GM23248 (cell line): ENCODE measurements at places on chromosomes 6 and 20.

- DNase-seq = peak; percentile 51
Measured at GRCh38 chr6:27176096-27176495, 71.4 kb upstream of the PRSS16 start.

DNA sequence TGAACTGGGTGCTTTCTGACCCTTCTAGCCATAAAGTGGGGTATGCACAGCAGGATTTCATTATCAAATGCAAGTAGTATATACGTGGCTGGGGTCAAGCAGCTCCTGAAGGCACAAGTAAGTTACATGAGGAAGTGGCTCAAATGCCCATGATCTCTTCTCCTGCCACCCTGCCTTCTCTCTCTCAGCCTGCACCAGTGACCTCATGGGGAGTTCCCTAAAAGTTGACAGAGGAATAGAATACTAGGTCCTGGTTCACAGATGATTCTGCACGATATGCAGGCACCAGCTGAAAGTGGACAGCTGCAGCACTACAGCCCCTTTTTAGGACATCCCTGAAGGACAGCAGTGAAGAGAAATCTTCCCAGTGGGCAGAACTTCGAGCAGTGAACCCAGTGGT lies 282.0 kb downstream of the BCKDHB start:
- no peak for DNase-seq

- no peak for DNase-seq
Measured at GRCh38 chr6:20013066-20013861, 176.1 kb downstream of the ID4 start.

DNA sequence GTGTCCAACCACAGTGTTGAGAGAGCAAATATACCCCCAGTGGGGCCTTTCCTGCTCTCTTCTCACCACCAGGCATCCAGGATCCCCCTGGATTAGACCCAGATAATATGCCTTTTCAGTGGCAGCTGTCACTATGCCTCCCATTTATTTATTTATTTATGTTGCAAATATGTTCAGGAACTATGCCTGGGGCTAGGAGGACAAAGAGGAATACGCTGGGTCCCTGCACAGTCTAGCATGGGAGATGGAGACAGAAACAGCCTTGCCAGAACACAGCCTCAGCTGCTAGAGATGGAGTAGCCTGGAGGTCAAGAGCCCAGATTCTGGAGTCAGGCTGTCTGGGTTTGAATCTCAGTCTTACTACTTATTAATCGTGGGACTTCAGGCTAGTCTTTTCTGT lies 74.6 kb upstream of the LRFN2 start:
- no peak for DNase-seq

- DNase-seq = no peak
Measured at GRCh38 chr6:29584821-29585220, at the start of gene OR2H2. Gene OR2H2 (plus strand): TSS chr6:29585121. CDS start chr6:29587945, 2,824 bp downstream.

GRCh38 chr6:83921315-83921714 lies 61.8 kb downstream of the CYB5R4 start:
- no peak for DNase-seq

DNA sequence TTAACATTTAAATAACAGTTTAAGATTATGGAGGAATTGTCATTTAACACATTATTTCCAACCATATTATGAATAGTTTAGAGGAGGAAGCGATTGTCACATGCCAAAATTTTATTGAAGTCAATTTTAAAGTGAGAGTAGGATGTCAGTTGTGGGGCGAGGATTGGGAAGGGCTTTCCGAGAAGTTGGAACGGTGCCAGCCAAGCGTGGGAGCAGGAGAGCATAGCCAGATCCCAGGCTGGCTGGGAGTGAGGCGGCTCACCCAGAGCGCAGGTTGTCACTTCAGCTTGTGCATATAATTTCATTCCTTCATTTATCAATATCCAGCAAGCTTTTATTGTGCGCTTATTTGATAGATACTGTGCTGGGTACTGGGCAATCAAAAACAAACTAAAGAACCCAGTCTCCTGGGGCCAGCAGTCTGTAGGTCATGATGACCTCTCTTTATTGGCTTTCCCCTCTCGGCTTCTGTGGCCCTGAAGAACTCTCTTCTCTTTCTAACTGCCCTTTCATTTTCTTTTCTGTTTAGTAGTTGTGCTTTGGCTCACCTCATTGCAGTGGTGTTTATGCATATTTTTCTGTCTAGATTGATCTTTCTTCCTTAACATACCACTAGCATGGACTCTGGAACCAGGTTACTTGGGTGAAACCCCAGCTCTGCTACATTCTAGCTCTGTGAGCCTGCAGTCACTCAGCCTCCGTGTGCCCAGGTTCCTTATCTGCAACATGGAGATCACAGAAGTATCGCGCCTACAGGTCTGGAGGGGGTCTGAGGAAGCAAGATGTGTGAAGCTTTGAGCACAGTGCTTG lies 6.4 kb downstream of the CEP43 start:
- DNase-seq = no peak

DNA sequence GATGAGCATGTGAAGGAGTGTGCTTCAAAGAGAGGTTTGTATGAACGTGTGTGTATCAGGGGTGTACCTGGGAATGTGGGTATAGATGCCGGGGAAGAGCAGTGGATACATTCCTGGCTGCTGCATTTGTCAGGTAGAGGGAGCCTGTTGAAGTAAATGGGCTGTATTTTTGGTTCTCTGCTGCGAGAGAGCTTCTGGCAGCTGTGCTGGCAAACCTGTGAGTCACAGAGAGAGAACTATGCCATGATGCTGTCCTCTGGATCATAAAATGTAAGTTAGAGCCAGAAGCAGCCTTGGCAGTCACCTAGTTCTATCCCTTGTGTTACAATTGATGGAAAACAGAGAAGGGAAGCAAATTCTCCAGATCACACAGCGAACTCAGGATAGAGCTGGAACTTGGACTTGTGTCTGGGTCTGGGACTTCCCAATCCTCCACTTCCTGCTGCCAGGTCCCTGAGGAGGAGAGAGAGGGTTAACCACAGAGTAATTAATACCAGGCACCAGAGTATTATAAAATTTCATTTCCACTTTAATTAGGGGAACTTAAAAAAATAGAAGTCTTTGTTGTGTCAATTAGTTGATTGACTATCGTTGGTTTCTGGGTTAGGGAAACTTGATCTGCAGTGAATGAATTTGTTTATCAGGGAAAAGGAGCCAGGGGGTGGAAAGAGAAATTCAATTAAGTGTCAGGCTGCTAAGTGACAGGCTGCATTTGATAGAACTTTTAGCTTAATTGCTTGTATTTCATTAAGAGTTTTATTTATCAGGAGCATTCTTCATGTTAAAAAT lies 41.1 kb upstream of the GTSF1L start:
- peak; percentile 84 for DNase-seq

- DNase-seq = no peak
Measured at GRCh38 chr6:37047689-37048402, 42.4 kb downstream of the FGD2 start.

DNA sequence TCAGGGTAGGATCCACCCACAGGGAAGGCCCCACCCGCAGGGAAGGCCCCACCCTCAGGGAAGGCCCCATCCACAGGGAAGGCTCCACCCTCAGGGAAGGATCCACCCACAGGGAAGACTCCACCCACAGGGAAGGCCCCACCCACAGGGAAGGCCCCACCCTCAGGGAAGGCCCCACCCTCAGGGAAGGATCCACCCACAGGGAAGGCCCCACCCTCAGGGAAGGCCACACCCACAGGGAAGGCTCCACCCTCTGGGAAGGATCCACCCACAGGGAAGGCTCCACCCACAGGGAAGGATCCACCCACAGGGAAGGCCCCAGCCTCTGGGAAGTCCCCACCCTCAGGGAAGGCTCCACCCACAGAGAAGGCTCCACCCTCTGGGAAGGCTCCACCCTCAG lies 40.5 kb downstream of the KCNQ2 start:
- DNase-seq = no peak

- no peak for DNase-seq
Measured at GRCh38 chr20:7610681-7611080, 329.6 kb downstream of the HAO1 start.

DNA sequence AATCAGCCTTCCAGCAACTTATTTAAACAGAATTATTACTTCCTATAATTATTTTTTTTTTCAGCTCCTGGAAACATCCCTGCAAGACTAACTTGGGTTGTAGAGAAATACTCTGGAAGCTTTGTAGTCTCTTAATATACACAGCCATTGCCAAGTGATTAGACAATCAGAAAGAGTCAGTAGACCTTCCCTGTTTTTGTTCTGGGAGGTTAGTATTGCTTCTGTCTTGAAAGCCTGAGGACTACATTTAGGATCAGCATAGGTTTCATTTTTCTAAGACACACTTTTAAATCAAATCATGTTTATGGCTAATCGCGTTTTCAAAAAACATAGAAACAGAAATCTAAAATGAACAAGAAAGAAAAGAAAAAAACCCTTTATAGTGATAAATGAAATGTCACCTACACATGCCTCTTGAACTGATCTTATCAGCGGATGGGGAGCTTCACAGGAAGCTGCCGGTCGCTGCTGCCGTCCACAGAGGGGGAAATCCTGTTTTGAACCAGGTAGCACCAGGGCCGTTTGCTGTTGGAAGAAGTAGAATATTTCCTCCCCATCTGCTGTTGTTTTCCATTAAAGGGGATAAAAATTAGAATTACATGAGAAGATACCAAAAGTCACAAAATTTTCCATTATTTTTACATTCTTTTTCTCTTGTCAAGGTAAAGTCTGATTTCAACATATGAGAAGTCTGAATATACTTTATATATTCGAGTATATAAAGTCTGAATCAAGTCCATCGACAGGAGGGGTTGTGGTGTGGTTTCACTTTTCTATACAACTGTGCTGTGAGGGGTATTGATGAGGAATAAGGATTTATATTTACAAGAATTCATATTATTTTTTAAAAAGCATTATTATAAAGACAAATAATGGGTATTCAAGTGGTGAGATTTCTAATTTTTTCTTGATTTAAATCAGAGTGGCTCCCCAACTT lies 94.6 kb downstream of the ARMC2 start:
- no peak for DNase-seq

DNA sequence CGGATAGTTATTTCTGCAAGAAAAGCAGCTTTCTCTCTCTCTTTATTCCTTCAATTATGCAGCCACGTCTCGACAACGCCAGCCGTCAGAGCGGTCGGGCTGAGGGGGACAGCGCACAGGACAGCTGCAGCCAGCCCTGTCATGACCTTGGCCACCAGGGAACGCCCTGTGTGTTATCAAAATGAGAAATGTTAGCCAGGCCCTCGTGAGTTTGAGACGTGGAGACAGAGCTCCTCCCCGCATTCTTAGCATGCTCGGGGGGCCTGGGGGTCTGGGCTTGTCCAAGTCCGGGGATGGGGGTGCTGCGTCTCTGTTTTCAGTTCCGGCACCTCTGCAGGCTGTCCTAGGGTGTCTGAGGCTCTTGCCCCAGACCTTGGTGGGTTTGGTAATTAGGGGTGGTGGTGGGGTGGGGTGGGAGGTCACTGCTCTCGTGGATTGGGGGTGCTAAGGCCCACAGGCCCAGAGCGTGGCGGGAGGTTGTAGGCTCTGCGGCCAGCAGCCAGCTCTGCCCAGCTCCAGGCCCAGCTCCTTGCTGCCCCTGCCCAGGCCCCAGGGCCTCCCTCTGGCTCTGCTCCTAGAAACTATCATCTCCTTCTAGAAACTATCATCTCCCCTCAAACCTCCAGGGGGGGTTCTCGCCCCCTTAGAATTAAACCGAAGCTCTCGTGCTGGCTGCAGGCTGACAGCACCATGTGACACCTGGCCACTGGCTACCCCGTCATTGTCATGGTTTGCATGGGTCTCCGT lies 54.3 kb upstream of the GATA5 start:
- no peak for DNase-seq

DNA sequence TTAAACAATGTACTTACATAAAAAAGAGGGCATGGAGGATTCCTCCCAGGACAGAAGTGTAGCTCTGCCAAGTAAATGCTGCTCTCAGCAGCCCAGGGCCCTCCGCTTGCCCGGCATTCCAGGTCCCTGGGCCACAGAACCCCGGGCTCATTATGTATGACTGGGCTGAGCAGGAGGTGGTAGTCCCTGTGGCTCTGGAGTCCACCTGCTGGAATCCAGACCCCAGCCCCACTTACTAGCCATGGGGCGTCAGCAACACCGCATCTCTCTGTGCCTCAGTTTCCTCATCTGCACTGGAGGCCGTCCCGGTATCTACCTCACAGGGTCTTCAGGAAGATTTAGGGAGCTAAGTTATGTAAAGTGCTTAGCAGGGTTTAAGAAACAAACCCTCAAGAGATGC lies 55.4 kb downstream of the PSMG4 start:
- no peak for DNase-seq

DNA sequence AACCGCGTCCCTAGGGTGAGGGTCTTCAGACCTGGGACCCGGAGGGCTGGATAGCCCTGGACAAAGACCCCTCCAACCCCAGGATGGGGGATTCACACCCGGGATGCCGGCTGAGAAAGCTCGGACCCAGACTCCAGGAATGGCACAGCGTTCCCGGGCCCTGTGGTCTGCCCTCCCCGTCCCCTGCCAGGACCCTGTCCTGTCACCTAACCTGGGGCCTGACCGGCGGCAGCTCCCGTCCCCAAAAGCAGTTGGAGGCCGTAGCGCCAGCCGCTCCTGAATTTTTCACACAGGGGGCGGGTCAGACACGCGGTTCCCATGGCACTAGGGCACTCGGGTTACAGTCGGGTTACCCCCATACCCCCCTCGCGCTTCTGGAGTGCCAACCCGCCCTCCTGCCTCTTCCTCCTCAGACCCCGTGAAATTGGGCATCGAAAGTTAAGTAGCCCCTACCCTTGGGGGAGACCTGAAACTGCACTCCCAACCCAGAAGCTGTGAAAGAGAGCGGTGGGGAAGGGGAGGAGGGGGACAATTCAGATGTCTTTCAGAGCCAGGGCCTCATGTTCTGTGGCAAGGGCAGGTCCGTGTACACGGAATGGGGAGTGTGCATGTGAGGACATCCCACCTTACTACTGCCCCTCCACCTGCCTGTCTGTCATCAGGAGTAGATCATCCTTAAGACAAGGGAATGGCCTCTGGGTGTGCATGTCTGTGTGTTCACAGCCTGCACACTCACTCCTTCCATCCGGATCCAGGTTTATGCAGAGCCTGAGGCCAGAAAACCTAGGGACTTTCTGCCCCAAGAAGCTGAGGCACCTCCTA lies 595 bp downstream of the REM1 start:
- no peak for DNase-seq

GRCh38 chr6:151236668-151237401 lies 2.9 kb upstream of the AKAP12 start:
- DNase-seq = no peak

DNA sequence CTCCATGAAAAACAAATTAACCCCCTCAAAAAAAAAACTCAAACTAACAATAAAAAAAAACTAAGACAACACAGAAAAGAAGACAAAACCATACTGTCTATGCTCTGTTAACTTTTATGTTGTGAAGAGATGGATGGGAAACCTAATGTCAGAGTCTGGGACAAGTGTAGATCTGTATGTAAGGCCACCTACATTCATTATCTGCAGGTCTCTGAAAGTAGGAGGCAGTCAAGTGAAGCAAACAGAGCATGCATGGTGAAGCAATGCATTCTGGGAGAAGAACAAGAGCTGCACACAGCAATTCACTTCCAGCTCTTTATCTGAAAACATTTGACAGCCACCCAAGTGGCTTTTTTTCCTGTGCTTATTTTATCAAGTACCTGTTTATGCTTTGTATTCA lies 452.0 kb downstream of the EPHA7 start:
- no peak for DNase-seq

GRCh38 chr6:53373638-53374037 lies 24.9 kb upstream of the ELOVL5 start:
- DNase-seq = no peak
